Naive B cell (primary cell): ENCODE measurements at places on chromosomes 6 and 20. TPM values are rescaled to one million over a fixed set of nuclear protein-coding genes. Genes with fewer than 3 reads are reported as not detected.

ZHX3 gene
- polyA plus RNA-seq: 27.8 TPM

BMP5 gene
- polyA plus RNA-seq: not detected

TTI1 gene
- 19.1 TPM for polyA plus RNA-seq

DNA sequence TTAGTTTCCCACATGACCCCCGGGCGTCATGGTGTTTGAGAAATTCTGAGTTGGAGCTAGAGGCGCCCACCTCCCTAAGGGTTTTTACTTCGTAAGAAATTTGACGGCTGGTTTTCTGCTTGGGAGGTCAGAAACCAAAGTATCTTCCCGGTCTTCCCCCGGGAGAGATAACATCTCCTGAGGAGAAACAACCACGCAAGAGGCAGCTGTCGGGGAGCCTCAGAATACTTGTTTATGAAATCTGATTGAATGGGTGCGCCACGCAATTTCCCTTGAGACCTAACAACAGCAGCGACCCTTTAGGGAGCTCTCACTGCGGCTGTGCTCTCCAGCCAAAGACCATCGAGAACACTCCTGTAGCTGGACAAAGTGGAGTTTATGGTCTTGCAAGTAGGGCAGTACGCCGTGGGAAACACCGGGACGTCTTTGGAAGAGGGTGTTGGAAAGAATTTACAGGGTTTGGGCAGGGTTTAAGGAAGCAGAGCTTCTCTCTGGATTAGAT is 608 bp upstream of the EIF2S2 start:
- peak overlapping the region; percentile 99 for H3K27ac ChIP-seq
- no peak for DNase-seq
- H3K4me1 ChIP-seq: peaks cover 33% of the 10 kb centered on the region
- H3K27me3 ChIP-seq: no peaks in the 10 kb centered on the region
- H3K36me3 ChIP-seq: no peaks in the 10 kb centered on the region

GRCh38 chr6:7672066-7673062 is 53.5 kb upstream of the BMP6 start:
- no peak overlapping the region for H3K4me3 ChIP-seq
- H3K27ac ChIP-seq: no peak overlapping the region
- peaks cover 38% of the 10 kb centered on the region for H3K27me3 ChIP-seq
- H3K4me1 ChIP-seq: no peaks in the 10 kb centered on the region
- no peaks in the 10 kb centered on the region for H3K36me3 ChIP-seq

GRCh38 chr6:45896783-45897441 is 118.7 kb downstream of the CLIC5 start:
- H3K4me1 ChIP-seq: no peaks in the 10 kb centered on the region
- no peak overlapping the region for H3K4me3 ChIP-seq
- no peak overlapping the region for H3K27ac ChIP-seq
- no peaks in the 10 kb centered on the region for H3K27me3 ChIP-seq
- DNase-seq: no peak
- no peaks in the 10 kb centered on the region for H3K36me3 ChIP-seq

DNA sequence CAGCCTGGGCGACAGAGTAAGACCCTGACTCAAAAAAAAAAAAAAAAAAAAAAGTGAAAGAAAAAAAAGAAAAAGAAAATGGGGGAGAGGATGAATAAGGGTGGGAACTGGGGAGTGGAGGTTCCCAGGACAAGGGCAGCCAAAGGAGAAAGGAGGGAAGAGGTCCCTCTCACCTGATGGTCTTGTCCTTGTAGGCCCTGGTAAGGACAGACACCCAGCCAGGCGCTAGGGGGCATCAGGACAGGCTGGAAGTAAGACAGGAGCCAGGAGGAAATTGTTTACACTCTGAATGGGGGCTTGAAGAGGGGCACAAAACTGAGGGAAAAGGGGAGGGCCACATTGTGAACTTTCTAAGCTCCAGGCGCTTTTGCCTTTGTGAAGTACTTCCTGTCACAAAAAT is 2.3 kb upstream of the ALDH5A1 start:
- peaks cover 25% of the 10 kb centered on the region for H3K4me1 ChIP-seq
- DNase-seq: no peak
- no peak overlapping the region for H3K27ac ChIP-seq
- no peaks in the 10 kb centered on the region for H3K27me3 ChIP-seq
- peak overlapping the region; percentile 67 for H3K4me3 ChIP-seq
- H3K36me3 ChIP-seq: peaks cover 11% of the 10 kb centered on the region

GRCh38 chr6:79599725-79600259 is 31.3 kb upstream of the SH3BGRL2 start:
- H3K36me3 ChIP-seq: no peaks in the 10 kb centered on the region
- no peak overlapping the region for H3K4me3 ChIP-seq
- no peaks in the 10 kb centered on the region for H3K4me1 ChIP-seq
- H3K27ac ChIP-seq: no peak overlapping the region
- no peak for DNase-seq

- peak overlapping the region; percentile 94 for H3K4me3 ChIP-seq
- H3K27ac ChIP-seq: peak overlapping the region; percentile 94
- peaks cover 29% of the 10 kb centered on the region for H3K4me1 ChIP-seq
- peak; percentile 66 for DNase-seq
Observed at GRCh38 chr6:106509420-106510089, 119.7 kb downstream of the RTN4IP1 start.

- peak; percentile 50 for DNase-seq
- peak overlapping the region; percentile 31 for H3K4me3 ChIP-seq
- H3K27me3 ChIP-seq: no peaks in the 10 kb centered on the region
- peaks cover 53% of the 10 kb centered on the region for H3K4me1 ChIP-seq
- H3K27ac ChIP-seq: peak overlapping the region; percentile 97
- H3K36me3 ChIP-seq: no peaks in the 10 kb centered on the region
Observed at GRCh38 chr6:31797588-31797987, 2.0 kb upstream of the VARS1 start.
